Inflammatory macrophage treated with lipopolysaccharide for 4 hours (primary cell): ENCODE measurements at places on chromosomes 3 and 15.

- no peak for DNase-seq
These were observed 775 bp upstream of the MAPK6 start for GRCh38 chr15:52018244-52018643.

GRCh38 chr3:174613173-174613572, 246.0 kb upstream of the NAALADL2 start:
- DNase-seq: no peak

DNA sequence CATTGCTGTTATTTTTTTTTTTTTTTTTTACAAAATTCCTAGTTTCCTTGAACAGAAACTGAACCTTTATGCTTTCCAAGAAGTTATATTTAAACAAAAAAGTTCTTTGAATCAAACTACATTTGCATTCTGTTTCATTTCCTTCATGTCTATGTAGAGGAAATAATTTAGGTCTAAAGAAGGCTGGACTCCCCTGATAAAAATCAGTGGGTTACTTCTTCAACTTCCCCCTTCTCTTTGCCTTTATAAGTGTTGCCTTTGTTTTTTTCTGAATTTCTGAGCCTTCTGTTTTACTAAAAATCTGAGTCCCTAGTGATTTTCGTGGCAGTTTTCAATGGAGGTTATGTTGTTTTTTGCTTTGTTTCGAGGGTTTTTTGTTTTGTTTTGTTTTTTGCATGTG, 152.8 kb downstream of the CHDH start:
- no peak for DNase-seq

DNA sequence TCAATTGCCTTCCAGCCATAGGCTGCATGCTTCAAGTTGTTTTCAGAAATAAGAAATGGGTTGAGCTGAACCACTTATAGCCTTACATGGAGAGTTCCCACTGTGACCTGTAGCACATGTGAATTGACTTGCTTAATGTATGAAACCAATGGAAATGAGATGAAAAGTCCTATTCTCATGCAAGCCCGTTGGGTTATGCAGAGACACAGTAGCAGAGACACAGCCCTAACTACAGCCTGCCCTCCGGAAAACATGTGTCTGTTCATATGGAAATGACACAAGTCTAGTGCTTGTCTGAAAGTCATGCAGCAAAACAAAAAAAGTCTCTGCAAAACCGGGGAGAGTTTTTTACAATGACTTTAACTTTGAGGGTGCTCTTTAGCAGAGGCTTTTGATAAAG, 14.5 kb downstream of the HIGD2B start:
- DNase-seq: no peak

DNA sequence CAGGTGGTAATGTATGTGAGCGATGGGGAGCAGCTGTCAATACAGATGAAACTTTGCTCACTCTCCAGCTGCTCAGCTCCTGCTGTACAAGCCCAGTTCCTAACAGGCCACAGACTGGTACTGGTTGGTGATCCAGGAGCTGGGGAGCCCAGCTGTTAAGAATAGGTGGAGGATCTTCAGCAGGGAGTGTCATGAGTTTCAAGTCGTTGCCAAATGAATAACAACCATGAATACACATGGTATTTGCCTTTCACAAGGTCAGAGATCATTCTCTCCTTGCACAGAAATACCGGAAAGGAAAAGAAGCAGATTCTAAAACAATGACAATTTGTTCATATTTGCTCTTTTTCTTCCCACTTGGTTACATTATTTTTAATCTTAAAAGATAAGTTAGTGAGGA, 5.1 kb downstream of the PLSCR1 start:
- no peak for DNase-seq

DNA sequence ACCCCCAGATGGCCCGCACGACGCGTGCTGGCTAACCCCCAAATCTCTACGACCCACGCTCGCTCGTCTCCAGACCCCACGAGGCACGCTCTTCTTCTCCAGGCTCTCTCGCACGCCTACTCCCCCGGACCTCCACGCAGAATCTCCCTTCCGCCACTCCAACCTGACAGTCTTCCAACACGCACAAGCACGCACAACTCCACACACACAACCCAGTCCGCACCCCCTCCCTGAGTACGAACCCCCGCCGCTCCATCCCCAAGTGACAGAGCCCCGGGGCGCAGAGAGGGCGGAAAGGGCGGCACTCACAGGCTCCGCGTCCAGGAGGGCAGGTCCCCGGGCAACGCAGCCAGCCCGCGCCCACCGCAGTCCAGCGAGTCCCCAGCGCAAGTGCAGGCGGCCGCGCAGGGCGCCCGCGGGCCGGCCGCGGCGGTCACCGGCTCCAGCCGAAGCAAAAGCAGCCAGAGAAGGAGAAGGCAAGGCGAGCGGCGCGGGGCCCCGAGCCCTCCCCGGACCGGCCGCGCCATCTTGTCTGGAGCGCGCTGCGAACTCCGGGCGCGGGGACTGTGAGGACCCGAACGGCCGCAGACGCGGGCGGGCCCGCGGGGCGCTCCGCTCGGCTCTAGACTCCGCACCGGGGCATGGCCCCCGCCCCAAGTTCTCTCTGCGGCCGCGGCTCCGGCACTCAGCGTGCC, 794 bp downstream of the LRIG1 start:
- DNase-seq: peak; percentile 16

- DNase-seq: peak; percentile 22
These were observed 406.5 kb upstream of the TGFBR2 start for GRCh38 chr3:30199855-30200254.

GRCh38 chr3:72190050-72190449, 405.1 kb upstream of the PROK2 start:
- DNase-seq: no peak

DNA sequence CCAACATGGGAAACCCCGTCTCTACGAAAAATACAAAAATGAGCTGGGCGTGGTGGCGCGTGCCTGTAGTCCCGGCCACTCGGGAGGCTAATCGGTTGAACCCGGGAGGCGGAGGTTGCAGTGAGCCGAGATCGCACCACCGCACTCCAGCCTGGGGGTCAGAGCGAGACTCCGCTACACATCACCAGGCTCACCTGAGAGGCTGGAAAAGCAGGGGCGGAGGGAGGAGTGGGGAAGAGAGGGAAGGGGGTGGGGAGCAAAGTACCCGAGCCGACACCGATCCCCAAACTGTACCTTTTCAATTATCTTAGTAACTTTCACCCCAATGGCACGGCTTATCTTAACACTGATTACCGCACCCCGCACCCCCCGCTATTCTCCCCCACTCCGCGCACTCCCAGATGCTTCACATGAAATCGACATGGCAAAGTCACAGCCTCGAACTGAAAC, 46.4 kb upstream of the SYNM start:
- no peak for DNase-seq

- DNase-seq: no peak
These were observed 89.7 kb downstream of the ULK4 start for GRCh38 chr3:41872157-41872556.
